ENCODE measurements at places on chromosomes 12 and 14. TPM values are rescaled to one million over a fixed set of nuclear protein-coding genes. Genes with fewer than 3 reads are reported as not detected.

ARHGAP9 gene
- 0.39 TPM for total RNA-seq

DNA sequence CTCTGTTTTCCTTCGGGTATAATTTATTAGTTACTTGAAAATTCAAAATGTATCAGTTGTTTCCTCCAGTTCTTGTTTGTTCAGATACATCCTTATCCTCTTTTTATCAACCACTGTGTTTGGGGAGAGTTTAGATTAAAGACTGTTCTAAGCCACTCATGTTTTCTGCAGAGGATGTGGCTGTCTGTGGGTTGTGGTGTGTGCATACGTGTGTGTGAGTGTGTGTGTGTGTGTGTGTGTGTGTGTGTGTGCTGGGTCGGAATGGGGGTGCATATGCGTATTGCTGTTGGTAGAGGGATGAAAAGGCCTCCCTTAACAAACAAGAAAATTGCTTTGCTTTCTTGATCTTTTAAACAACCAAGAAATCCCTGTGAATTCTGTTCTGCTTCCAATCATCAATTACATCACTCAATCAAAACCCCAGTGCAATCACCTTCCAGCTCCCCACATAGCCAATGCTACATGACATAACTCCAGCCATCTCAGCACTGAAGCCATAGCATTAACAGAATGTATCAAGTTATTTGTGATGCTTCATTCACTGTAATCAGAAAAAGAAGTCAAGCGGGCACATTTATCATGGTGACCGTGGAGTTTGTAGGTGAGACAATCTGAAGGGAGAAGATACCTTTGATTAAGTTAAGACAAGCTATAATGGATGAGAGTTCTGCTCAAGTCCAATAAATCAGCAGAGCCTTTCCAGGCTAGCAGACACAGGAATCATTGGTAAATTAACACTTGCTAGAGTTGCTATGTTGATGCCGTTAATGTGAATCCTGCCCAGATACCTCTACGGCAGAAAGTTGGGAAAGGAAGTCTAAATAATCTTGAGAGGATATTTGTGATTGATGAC lies 131.9 kb downstream of the RMST start:
- no peak for DNase-seq

PTGER2 gene
- total RNA-seq = 0.29 TPM

- DNase-seq = no peak
These were observed 955.1 kb upstream of the TMEM132C start for GRCh38 chr12:127311720-127312364.

DNA sequence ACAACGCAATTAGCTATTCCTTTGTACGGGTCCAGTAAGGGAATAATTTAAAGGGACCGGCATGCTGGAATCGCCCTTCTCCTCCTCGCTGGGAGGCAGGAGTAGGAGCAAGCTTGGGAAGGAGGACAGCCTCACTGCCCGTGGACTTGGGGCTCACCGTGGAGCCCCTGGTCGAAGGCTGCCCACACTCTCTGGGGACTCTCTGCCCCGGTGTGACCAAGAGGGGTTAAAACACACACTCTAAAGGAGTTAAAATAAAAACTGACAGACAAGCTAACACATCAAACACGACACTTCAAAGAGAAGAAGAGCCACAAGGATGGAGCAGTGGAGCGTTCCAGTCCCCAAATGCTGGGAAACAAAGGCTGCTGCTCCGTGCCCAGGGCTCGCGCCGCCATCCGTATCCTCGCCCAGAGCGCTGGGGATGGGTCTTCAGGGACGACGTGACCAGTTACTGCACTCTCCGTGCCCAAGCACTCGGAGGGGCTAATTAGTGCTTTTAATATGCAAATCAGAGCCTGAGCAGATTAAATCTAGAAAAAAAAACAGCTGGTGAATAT lies 123.3 kb downstream of the PAPOLA start:
- no peak for DNase-seq

Measured in Calu3 (cell line).